ENCODE measurements at places on chromosomes 7 and 10.

DNA sequence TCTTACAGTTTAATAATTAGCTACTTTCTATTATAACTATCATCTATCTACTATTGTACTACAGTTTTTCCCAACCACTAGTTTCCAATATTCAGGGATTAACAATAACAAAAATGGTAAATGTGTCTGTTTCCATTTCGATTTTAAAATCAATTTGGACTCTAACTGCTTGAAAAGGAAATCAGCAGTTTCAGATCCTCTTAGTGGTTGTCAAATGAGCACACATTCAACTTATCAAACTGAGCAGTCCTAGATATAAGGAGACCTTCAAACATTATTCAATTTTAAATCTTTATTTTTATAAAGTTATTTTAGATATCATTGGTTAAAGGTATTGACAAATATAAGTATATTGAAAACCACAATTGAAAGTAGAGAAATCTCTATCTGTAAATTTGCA lies 46.8 kb upstream of the CD36 start:
- DNase-seq = no peak

- DNase-seq = no peak
These were observed 112.7 kb upstream of the AMPH start for GRCh38 chr7:38743899-38744298.

DNA sequence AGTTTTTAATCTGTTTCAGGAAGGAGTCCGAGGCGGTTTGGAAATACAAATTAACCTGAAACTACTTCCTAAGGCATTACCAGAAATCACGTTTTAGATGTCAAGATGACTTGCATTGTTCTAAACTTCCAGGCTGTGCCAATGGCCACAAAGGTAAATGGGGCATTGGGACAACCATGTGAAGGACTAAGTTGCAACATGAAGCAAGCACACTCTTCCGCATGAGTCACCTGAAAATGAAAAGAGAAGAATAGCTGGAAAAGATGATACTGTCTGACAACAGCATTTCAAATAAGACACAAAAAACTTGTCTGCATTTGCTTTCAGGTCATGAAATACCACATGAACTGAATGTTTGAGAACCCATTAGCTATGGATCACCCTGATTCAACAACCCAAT lies 262.1 kb downstream of the AHR start:
- DNase-seq = no peak

DNA sequence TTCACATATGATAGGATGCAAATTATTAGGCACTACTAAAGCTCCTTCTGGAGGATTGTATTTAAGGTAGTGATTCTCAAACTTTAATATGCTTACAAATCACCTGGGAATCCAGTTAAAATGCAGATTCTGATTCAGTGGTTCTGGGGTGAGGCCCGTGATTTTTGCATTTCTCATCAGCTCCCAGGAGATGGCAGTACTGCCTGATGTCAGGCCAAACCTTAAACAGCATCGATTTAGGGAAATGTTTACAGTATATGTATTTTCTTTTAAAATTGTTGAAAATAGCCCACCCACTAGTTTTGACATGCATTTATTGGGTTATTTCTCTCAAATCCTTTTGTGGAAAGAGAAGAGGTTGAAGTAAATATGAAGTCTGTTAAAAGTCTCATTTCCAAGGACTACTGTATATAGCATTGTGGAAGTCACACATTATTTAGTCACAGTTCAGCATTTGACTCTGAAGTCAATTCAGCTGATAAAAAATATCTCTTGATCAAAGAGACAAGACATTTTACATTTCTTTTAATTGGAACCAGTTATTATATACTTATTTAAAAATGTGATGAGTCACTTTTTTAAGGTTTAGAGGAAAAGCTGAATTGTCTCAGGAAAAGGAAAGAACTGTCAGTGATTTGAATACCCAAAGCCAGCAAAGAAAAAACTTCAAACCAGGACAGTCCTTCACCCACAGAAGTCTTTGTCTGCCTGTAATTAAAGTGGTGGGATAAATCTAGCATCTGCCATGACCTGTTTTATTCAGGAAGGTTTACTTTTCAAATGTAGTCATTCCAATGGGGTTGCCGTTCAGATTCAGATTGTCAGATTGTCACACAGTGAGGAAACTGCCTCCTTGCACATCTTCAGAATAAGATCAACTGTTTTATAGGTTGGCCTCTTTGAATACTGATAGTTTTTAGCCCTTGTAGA lies 21.1 kb upstream of the HBP1 start:
- DNase-seq = no peak

- DNase-seq = no peak
These were observed 831 bp downstream of the CCDC7 start for GRCh38 chr10:32446536-32447406.

Measured in stimulated activated CD4-positive, alpha-beta T cell treated with anti-CD3 and anti-CD28 coated beads, Interleukin-12 subunit alpha, Interleukin-12 subunit beta, amount 100 ng/mL, for 48 hours (primary cell).